ENCODE measurements at places on chromosomes 2 and 18. TPM values are rescaled to one million over a fixed set of nuclear protein-coding genes. Genes with fewer than 3 reads are reported as not detected.

DNA sequence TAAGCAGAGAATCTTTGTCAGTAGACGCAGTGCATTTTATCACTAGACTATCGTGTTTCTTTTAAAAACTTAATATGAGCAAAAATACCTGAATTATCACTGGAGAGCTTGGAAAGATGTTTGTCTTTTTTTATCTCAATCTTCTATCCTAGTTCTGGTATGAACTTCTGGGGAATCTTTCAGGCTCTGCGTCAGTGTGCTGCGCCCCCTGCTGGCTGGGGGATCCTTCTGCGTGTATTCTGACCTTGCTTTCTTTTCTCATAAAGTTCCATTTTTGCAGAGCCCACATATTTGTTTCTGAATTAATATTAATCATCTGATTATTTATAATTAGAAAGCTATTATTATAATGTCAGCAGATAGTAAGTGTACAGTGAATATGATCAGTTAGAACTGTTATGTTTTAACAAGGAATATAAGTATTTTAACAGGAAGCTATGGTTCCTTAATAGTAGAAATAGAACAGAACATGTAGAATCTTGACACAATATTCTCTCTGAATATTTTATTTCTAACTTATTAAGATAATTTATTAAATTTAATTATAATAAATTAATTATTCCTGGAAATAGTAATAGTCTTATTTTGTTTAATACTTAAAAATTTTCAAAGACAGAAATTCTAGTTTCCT lies 945.0 kb upstream of the CRIM1 start:
- DNase-seq: peak; percentile 14

The ZBTB7C gene
- not detected for polyA plus RNA-seq

The TMEM163 gene
- 0.65 TPM for polyA plus RNA-seq

The ZBTB14 gene
- polyA plus RNA-seq: 17.5 TPM
